ENCODE measurements at places on chromosomes 2 and 18.

GRCh38 chr2:136322428-136322827 lies 204.5 kb upstream of the CXCR4 start:
- no peak for DNase-seq

- no peak for DNase-seq
Observed at GRCh38 chr2:31302940-31303563, 69.1 kb downstream of the EHD3 start.

- no peak for DNase-seq
Observed at GRCh38 chr2:75896779-75897366, 186.2 kb upstream of the GCFC2 start.

GRCh38 chr2:14634182-14634488 lies 1.6 kb downstream of the LRATD1 start:
- DNase-seq: no peak

GRCh38 chr2:234940527-234940926 lies 11.3 kb upstream of the SH3BP4 start:
- DNase-seq: no peak

DNA sequence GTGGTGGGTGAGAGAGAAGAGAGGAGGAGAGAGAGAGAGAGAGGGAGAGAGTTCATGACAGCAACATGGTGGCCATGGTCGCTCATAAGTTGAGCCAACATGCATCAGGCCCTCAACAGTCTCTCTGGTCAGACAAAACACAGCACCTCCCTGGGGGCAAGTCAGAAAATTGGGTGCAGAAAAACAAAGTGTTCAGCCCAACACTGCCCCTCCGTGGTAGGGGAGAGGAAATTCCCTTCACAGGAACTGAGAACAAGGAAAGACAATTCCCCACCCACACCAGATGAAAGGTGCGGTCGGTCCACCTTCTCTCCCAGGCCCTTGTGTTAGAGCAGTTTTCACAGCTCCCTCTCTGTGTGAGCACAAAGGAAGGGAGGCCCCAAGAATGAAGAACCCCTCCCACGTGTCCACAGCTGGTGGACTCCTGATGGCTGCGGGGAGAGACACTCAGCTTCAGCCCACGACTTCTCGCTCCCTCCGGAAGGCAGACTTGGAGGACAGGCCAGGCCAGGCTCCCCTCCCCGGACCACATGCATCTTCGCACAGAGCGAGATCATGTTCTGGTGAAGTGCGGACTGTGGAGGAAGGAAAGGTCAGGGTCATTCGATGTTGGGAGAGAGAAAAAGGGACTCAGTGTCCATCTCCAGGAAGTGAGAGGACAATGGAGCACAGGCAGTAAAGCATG lies 181.7 kb downstream of the ANAPC1 start:
- DNase-seq: peak; percentile 15

GRCh38 chr2:121633463-121633862 lies 15.8 kb downstream of the CLASP1 start:
- no peak for DNase-seq

DNA sequence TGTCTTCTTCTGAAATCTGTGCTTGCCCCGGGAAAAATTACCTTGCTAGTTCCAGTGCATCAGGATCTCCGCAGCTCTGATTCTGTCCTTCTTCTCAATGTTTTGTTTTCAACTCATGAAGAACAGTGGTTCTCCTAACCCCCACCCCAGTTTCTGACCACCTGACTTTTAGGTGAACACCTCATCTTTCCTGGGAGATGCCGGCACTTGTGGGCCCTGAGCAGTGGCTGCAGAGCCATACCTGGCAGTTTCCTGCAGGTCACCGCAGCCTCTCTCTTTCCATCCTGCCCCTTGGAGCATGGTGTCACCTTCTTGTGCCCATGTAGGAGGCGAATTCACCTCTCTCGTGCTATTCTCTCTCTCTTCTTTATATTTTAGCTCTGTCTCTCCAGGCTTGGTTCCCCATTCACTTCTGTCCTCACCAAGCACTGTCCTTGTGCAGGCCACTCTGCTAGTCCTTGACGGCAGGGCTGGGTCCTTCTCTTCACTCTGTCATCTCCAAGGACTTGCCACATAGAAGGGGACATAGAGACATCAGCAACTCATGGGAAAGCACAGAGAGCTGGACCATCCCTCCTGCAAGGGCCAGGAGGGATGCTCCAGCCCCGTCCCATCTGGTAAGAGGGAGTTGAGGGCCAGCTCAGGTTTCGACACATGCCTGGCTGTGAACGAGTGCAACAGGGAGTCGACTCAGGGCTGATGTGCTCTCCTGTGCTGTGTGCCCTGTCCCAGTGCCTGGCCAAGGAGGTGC lies 59.1 kb downstream of the DDX1 start:
- DNase-seq: no peak

- no peak for DNase-seq
Observed at GRCh38 chr2:18925296-18925695, 335.9 kb upstream of the NT5C1B start.

DNA sequence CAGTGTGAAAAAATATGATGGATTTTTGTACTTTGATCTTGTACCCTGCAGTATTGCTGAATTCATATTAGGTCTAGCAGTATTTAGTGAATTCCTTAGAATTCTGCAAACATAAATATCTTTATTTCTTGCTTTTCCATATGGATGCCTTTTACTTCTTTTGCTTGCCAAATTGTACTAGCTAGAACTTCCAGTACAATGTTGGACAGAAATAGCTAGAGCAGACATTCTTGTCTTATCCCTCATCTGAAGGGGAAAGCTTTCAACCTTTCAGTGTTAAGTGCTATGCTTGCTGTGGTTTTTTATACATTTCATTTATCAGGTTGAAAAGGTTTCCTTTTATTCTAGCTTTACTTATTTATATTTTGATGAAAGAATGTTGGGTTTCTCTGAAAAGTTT lies 1321.9 kb upstream of the CHAC2 start:
- no peak for DNase-seq

- DNase-seq: no peak
Observed at GRCh38 chr2:151138507-151138906, 123.2 kb downstream of the RBM43 start.

- no peak for DNase-seq
Observed at GRCh38 chr2:60408811-60409530, 144.5 kb downstream of the BCL11A start.

DNA sequence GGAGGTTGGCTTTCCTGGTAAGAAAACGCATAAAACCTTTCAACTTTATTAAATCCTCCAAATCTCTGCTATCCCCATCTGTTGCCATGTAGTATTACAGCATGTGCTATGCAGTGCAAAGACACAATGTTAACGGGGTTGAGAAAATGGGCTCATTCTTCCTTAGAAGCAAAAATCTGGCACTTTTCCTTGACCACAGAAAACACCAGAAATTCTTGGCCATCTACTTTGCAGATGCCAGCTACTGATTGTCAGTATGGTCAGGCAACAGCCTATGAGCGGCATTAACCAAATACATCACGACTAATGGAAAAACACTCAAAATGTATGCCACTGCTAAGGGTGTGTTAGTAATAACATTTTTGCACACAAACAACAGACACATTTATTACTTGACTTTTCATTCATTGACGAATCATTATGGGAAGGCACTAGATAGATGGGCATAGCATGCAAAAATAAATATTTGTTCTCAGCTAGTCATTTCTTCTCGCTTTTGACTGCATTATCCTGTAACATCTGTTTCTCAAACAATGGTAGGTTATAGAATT lies 65.2 kb upstream of the CRIM1 start:
- DNase-seq: no peak

- DNase-seq: no peak
Observed at GRCh38 chr2:183057333-183057985, 19.2 kb upstream of the NCKAP1 start.

DNA sequence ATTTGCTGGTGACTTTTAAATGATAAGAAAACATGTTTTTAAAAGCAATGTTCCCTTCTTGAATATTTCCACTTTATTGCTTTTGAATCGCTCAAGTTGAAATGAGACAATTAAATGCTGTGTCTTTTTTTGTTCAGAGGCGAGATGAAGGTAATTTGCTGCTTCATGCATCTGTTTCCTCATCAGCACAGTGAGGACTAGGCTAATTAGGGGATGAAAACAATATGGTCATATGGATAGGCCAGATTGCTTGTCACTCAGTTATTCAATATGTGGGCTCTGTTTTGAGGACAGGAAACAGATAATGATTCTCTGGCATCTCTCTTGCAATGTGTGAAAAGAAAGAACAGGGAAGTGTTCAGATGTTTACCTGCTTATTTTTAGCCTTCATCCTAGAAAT lies 61.0 kb downstream of the ERBB4 start:
- DNase-seq: no peak

DNA sequence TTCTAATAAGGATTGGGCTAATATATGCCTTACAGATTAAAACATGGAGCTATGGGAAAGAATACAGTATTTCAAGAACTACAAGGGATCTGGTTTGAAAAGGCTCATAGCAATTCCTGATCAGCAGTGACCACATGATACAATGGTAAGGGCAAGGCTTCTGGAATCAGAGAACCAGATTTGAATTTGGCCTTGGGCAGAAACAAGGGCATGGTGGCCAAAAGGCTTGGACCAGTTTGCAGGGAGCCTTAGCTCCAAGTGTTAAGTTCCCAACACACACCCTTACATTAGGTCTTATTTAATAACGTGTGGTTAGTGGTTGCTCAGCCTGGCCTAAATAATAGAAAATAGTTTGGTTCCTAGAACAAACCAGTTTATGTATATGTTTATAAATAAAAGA lies 87.7 kb downstream of the ZAP70 start:
- DNase-seq: no peak

GRCh38 chr2:41399437-41400087 lies 648.3 kb upstream of the PKDCC start:
- DNase-seq: no peak

DNA sequence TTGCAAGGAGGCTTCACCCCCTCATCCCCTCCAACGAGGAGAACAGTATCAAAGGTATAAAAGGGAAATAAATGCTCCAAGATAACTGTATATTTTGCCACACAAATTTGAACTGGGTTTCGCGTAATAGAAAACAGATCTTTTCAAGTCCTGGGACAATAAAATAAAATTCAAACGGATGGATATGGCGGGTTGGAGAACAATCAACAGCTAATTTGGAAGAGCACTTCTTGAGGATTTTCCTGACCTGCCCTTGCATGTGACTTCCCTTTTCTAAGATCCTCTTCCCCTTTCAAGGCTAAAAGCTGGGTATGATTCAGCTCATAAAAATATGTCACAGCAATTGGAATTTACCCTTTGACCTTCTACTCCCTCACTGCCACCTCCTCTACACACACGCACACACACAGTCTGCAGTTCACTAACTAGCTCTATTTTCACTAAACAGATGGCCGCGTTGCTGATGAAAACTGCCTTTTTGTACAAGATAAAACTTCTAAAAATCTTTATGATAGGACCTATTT lies 386.9 kb downstream of the FIGN start:
- DNase-seq: no peak

DNA sequence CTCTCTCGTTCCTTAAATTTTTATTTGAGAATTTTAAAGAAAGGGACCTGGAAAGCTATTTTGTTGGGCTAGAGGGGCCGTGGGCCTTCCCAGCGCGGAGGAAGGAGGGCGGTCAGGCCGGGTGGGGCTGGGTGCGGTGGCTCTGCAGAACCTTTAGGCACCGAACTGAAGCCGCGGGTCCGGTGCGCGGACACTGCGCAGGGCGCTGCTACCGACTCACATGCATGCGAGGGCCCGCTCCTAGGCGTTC lies 1.6 kb upstream of the TWIST2 start:
- DNase-seq: no peak

GRCh38 chr2:9478526-9478925 lies 4.2 kb downstream of the IAH1 start:
- DNase-seq: no peak

DNA sequence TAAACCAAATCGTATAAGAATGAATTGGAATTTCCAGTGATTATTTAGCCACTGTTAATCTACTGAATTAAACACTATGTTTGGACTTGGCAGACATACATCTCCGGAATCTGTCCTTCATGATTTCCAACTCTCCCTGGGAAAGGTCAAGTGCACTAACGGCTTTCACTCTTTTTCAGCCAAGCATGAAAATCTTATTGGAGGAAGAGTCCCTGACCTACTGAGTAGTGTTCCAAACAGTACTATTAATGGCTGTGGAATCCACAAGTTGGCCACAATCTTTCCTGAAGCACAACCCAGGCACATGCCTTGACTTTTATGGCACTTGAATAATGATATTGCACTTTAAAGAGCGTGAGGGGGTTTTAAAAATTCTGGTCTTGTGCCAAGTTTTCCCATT lies 318.9 kb upstream of the RND3 start:
- DNase-seq: no peak

- DNase-seq: no peak
Observed at GRCh38 chr2:188045016-188045415, 246.7 kb upstream of the GULP1 start.

DNA sequence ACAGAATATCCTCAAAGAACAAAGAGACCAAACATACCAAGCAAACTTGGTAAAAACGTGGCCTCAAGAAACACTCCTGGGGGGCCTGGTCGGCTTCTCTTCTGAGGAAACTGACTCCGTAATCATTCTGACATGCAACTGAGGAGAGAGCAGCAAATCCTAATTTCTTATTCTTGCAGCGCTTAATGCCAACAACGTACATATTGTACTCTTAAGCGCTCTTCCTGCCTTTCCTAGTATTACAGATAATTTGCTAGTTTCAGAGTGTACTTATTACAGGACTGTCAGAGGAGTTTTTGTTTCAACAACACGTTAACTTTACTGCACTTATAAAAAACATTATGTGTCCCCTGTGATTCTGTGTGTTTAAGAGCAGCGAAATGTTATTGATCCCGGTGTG lies 64.9 kb downstream of the ZNF521 start:
- DNase-seq: no peak

GRCh38 chr2:26191316-26192159 lies 18.6 kb downstream of the GAREM2 start:
- DNase-seq: no peak

DNA sequence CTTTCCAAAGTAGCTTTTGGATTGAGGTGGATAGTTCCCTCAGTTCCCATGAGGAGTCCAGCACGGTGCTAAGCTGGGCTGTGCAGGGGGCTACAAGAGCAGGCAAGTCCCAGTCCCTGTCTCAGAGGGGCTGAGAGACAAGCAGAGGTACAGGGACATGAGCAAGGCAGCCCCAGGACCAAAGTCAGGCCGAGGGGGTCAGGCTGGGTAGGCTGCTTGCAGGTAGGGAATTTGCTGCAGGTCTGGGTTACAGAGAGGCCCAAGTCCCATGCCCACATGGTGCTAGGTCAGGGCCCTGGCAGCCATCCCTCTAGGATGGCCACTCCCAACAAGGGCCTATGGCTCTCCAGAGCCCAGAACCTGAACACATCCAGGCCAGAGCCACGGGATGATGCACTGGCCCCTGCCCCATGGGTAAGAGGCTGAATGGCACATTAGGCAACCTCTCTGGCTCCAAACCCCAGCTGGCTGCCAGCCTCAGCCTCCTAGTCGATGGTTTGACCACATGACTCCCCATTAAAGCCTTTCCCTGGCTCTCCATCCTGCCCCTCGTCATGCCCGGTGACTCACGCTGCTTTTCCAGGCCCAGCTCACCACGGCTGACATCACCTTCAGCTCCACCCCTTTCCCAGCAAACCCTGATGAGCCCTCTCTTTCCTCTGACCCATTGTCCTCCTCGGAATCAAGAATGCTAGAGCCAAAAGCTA lies 83.7 kb downstream of the SDC1 start:
- no peak for DNase-seq

GRCh38 chr2:221451862-221452788 lies 120.0 kb downstream of the EPHA4 start:
- no peak for DNase-seq
